ENCODE measurements at places on chromosomes 7 and 10.

DNA sequence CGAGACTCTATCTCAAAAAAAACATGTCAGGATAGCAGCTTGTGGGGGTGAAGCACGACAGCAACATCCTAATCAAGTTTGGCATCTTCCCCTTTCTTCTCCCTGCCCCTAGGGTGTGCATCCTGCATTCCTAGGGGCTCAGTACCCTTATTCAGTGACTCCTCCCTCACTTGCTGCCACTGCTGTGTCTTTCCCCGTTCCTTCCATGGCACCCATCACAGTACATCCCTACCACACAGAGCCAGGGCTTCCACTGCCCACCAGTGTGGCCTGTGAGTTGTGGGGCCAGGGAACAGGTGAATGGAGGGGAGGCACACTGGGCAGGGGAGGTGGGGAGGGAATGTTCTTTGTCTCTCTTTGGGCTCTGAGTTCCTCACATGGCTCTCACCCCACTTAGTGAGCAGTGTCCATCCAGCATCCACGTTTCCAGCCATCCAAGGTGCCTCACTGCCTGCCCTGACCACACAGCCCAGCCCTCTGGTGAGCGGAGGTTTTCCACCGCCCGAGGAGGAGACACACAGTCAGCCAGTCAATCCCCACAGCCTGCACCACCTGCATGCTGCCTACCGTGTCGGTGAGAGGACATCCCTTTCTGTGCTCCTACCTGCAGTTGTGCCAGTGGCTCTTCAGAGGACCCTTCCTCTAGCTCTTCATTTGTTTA is 11.4 kb downstream of the NDST2 start:
- no peak for DNase-seq

DNA sequence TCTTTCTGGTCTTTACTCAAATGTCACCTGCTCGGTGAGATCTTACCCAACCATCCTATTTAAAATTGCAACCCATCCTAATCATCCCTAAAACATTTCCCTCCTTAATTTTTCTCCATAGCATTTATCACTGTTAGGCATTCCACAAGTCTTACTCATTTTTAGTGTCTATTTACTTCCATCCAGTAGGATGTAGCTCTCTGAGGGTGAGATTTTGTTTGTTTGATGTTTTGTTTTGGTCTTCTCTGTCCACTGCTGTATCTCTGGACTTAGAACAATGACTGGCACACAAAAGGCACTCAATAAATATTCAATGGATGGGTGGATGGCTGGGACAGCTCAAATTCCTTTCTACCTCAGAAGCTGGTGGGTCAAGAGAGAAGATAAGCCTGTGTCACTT is 15.8 kb upstream of the DUSP5 start:
- no peak for DNase-seq

DNA sequence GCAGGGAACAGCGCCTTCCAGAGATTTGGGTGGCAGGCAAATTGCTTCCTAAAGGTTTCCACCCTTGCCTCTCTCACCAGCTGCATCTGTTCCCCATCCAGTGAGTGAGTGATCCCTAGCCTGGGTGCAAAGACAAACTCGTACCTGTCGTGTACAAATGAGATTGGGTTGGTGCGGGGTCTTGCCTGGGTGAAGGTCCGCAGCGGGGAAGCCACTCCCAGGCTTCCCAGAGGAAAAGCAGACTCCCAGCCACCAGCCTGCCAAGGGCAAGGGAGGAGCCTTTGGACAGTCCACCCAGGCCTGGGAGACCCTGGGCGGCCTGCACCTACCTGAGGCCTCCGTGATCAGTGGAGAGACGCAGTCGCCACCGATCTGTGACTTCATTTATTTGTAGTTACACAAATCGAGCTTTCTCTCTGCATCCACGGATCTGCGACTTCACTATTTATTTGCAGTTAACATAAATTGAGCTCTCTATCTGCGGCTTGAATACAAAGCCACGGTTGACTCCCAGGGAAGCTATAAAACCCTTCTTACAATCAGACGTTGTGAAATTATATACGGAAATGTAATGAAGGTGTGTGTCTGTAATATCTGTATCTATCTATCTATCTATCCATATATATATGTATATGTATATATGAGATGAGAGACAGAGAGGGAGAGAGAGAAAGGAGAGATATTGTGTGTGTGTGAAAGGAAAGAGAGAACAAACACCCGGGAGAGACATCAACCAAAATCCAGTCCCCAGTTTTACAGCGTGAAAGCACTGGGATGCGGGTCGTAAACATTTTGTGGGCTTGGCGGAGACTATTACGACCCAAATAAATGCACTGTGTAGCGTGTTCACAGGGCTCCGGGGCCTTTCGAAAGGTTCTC is 3.0 kb upstream of the HOXA7 start:
- DNase-seq = no peak

DNA sequence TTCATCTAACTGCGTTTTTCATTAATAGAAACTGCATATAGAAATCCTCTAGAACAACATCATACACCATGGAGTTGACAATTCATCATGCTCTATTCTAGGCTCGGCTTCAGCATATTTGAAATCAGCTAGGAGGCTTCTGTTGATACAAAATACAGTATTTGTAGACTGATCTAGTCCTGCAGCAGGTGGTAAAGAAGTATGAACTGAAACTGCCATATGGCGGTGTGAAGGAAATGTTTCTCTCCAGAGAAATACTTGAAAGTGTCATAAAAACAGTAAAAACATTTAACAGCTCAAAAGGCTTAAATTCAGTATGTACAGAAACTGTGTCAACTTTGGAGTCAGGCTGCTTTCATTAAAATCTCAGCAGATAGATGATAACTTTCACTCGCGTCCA is 32.0 kb upstream of the MYO3A start:
- no peak for DNase-seq

GRCh38 chr10:25704622-25705021 is 229.4 kb upstream of the MYO3A start:
- no peak for DNase-seq

DNA sequence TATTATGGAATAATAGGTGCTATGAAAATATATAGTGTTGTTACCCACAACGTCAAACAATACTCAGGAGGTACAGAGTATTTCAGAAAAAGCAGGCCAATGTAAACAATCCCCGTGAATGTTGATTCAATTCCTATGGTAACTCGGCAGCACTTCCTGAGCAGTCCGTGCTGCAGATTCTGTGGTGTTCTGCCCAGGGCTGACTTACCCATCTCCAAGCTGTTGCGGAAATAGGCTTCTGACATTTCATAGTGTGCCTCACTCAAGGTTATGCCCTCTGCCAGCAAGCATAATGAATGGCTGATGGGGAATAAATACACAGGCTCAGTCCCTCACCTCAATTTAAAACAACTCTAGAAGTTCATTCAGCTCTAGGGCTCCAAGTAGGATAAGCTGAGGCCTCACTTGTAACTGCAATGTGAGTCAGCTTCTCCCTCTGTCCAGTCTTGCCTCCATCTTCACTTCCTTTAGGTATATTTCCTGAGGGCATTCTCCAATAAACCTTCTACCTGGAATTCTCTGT is 177.6 kb downstream of the GNAI1 start:
- no peak for DNase-seq

GRCh38 chr10:23111517-23112286 is 16.3 kb downstream of the MSRB2 start:
- no peak for DNase-seq

- no peak for DNase-seq
These were observed 44.8 kb upstream of the FGL2 start for GRCh38 chr7:77244222-77244934.

All from DMS 273 treated with DMSO at 0.1 percent for 48 hours (cell line).